ENCODE measurements at places on chromosomes 6 and 20.

GRCh38 chr20:48733296-48733790 is 94.5 kb downstream of the PREX1 start:
- no peak for DNase-seq

DNA sequence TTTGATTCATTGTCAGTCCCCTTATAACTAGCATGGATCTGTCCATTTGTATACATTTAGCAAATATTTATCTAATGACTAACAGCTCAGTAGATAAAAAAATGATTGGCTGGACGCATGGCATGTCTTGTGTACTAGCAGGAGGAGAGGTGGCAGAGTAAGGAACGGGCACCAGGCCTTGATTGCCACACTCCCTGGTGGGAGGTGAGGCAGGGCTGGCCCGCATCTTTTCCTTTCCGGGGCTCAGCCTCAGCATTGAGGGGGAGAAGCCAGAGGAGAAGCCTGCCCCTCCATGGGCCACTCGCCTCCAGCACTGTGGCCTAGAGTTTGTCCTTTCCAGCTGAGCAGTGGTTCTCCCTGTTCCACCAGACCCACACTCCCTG is 84.9 kb upstream of the TMEM181 start:
- DNase-seq, result no peak

DNA sequence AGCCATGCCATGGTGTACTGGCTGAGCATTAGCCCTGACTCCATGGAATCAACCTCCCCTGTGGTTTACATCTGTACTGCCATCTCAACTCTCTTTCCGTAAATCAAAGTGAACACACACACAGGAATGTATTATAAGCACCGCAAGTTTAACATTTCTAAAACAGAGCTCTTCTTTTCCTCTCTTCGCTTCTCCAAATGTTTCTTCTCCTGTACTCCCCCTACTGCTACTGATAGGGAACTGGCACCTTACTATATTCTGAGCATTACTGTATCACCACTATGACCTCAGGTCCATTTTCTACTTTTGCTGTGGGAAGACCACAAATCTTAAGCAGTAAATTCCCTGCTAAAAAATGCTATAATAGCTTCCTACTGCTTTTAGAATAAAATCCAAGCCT is 101.2 kb downstream of the NUS1 start:
- DNase-seq, result no peak

GRCh38 chr20:36305602-36306551 is at the start of gene DLGAP4:
Gene DLGAP4, plus strand, starts transcription at chr20:36306339. Its CDS starts 125,379 bp downstream, at chr20:36431718.
- no peak for DNase-seq

- no peak for DNase-seq
Observed at GRCh38 chr6:139060332-139060731, 31.8 kb downstream of the ABRACL start.

- peak; percentile 60 for DNase-seq
Observed at GRCh38 chr6:169654598-169655391, 47.0 kb downstream of the WDR27 start.

DNA sequence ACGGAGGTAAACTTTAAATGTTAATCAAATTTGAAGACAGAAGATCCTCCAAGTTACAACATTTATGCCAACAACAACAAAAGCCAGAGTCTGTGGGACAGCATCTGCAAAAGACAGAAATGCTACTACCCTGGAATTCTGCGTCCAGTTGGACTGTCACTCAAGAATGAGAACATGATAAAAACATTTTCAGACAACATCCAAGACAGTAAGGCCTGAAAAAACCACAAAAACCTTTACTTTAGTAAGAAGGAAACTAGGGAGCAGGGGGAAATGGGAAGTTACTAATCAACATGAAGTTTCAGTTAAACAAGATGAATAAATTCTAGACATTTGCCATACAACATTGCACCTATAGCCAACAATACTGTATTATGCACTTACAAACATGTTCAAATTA is 77.6 kb downstream of the MLIP start:
- no peak for DNase-seq

GRCh38 chr20:5596401-5597193 is 153.6 kb upstream of the SHLD1 start:
- no peak for DNase-seq

DNA sequence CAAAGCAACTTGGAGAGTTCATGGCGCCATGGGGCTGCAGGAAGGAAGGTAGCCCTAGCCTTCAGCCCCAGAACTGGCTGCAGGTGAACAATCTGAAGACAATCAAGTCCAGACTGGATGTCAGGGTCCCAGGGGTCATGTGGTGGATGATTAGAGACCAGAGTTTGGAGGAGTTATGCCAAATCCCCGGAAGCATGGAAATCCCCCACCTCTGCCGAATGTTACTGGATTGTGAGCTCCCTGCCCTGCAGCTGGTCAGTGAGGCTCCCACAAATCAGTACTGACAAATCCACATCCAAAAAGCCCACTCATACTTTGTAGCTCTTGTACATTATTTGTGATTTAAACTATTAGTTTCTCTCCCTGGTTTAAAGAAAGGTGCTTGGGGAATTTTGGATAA is 21.3 kb upstream of the CD93 start:
- DNase-seq, result no peak

DNA sequence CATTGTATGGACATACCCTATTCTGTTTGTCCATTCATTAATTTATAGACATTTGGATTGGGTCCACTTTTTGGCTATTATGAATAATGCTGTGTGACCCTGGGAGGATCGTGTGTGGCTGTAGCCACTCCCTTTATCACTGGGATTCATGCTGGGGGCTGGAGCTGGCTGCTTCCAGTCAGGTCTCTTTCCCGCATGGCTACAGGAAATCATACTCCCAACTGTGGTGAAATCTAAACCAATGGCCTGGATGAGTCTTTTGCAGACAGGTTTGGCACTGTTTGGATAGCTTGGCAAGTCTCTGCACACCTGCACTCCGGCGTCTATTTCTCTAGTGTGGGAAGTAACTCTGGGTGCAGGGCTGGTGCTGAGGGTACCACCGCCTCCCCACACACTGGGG is 80.4 kb downstream of the RIN2 start:
- no peak for DNase-seq

GRCh38 chr20:46900826-46901225 is 6.2 kb downstream of the EYA2 start:
- DNase-seq, result no peak

- no peak for DNase-seq
Observed at GRCh38 chr6:56659721-56660380, 17.2 kb upstream of the DST start.

DNA sequence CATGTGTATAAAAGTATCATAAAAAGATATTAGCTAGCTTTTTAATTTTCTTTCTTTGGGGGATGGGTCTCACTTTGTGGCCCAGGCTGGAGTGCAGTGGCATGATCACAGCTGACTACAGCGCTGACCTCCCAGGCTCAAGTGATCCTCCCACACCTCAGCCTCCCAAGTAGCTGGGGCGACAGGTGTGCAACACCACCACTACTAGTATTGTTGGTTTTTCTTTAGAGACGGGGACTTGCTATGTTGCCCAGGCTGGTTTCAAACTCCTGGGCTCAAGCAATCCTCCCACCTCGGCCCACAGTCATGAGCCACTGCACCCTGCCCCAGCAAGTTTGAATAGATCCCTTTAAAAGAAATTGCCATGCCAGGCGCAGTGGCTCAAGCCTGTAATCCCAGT is 6.5 kb downstream of the TCFL5 start:
- DNase-seq, result no peak

GRCh38 chr6:118787724-118788423 is 106.1 kb upstream of the ASF1A start:
- no peak for DNase-seq

DNA sequence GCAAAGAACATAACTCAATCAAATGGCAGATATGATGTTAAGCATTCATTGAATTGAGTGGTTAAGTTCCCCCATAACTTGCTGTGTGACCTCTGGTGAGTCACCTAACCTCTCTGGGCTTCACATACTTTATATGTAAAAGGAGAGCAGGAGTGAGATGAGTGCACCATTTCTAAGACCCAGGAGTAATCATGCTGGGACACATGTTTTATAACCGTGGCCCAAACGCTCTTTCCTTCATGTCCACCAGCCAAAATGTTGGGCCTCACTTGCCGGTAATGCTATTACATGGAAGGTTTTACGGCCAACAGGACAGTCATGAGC is 40.3 kb upstream of the CCDC167 start:
- DNase-seq, result no peak

GRCh38 chr6:150410399-150410798 is 41.6 kb downstream of the IYD start:
- DNase-seq, result no peak

- no peak for DNase-seq
Observed at GRCh38 chr6:5469101-5469846, 208.0 kb downstream of the FARS2 start.

All from mesothelial cell of epicardium (in vitro differentiated cells).